ENCODE measurements at places on chromosomes 7 and 10. TPM values are rescaled to one million over a fixed set of nuclear protein-coding genes. Genes with fewer than 3 reads are reported as not detected.

DNA sequence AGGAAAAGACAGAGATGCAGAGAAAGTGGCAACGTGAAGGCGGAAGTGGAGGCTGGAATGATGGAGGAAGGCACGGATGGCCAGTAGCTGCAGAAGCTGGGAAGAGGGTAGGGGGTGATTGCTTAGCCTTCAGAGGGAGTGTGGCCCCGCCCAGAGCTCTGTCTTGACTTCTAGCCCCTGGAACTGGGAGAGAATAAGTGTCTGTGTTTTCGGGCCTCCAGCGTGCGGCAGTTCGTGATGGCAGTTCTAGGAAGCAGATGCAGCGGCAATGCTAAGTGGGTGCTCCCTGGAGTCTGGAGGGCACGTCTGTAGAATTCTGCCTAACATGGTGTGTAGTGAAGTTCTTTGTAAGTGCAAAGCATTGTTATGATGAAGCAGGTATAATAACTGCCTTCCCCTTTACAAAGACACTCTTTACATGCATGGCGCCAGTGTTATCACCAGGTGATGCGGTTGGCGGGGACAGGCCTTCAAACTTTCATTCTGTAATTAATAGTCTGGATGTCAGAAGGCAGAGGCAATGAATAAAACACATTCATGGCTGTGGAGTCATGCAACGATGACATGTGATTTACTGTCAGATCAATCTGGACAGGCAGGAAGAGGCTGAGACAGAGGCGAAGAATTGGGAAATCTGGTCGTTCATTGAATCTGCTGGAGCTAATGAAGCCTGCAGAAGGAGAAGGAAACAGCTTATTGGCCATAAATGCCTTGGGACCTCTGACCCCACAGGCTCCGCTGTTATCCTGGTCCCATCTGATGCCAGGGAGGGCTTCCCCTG lies 228.6 kb downstream of the GLRX3 start:
- no peak overlapping the region for H3K27ac ChIP-seq
- no peak overlapping the region for H3K4me3 ChIP-seq
- no peak for DNase-seq
- no peaks in the 10 kb centered on the region for H3K4me1 ChIP-seq
- no peaks in the 10 kb centered on the region for H3K36me3 ChIP-seq

Gene TMEM229A
- not detected for total RNA-seq

GRCh38 chr10:132297526-132297925 lies 10.2 kb downstream of the STK32C start:
- H3K27me3 ChIP-seq: no peaks in the 10 kb centered on the region
- no peak overlapping the region for H3K4me3 ChIP-seq
- no peak overlapping the region for H3K27ac ChIP-seq
- no peak for DNase-seq
- peaks cover 5% of the 10 kb centered on the region for H3K4me1 ChIP-seq
- H3K36me3 ChIP-seq: no peaks in the 10 kb centered on the region

Gene EPO
- total RNA-seq: not detected

GRCh38 chr7:101231644-101232043 lies 6.0 kb downstream of the CLDN15 start:
- no peaks in the 10 kb centered on the region for H3K27me3 ChIP-seq
- no peak for DNase-seq
- H3K4me1 ChIP-seq: peaks cover 2% of the 10 kb centered on the region

Measured in osteocyte (in vitro differentiated cells).